Fibroblast of skin of abdomen (primary cell): ENCODE measurements at places on chromosomes 4 and X.
A peak's percentile ranks its signal among the peaks of the same experiment; 100 is the strongest.

DNA sequence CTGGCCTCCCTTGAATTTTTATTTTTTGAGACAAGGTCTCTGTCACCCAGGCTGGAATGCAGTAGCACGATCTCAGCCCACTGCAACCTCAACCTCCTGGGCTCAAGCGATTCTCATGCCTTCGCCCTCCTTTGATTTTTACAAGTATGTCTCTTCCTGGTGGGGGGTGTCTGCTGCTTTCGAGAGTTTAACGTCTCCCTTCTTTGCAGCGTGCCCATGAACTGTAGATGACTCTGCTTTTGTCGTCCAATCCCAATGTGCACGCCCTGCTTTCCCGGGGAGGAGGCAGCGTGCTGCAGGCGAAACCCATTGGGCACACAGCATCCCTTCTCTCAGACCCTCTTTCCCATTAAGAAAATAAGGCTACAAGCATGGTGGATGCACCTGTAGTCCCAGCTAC lies 7.0 kb downstream of the PRKX start:
- DNase-seq: no peak

- no peak for DNase-seq
Observed at GRCh38 chr4:76666944-76667532, 230.9 kb downstream of the SOWAHB start.

- no peak for DNase-seq
Observed at GRCh38 chr4:8266508-8266907, 3.0 kb upstream of the HTRA3 start.

- no peak for DNase-seq
Observed at GRCh38 chr4:168667921-168668320, 171.1 kb downstream of the PALLD start.

DNA sequence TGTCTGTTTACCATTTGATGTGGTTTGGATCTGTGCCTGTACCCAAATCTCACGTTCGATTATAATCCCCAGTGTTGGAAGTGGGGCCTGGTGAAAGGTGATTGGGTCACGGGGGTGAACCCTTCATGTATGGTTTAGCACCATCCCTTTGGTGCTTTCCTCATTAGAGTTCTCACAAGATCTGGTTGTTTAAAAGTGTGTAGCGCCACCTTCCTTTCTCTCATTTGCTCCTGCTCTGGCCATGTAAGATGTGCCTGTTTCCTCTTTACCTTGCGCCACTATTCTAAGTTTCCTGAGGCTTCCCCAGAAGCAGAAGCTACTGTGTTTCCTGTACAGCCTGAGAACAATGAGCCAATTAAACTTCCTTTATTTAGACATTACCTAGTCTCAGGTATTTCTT lies 610.7 kb upstream of the ADGRL3 start:
- DNase-seq: no peak

DNA sequence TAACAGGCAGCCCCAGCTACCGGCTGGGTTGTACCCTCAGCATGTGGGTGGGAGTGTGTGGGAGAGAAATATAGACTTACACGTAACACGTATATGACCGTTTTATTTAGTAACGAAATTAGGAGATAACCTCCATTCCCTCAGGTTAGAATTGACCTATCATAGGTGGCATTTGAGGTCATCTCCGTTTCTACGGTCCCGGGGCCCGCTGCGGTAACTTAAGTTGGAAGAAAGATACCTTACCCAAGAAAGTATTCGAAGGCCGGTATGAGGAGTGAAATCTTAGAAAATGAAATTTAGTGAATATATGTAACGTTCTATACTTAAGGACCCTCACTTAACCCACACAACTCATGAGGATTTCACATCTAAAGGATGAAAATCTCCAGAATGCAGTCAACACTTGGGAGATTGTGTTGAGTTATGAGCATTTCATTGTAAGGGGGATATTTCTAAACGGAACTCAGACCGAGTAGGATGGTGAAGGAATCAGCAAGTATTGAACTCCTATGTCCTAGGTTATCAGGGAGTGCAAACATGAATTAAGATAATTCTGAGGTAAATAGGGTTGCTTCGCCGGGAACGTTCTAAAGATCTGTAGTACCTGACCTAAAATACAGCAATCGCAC lies 891 bp downstream of the CISD2 start:
- peak; percentile 1 for DNase-seq

DNA sequence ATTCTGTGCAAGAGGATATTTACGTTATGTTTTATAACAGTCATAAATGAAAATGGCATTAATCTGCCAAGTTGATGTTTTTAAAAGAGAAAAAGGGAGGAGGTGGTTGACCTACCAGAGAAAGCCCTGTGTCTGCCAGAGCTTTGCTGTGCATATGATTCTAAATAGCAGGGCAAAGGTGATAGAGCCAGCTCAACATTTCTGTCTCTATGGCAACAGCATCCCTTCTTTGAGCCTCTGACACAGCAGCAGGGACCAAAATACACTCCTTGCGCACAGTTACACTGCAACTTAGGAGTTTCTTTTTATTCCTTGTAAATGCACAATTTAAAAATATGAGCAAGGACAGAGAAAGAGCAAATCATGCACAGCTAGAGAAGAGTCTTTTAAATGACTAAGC lies 133.3 kb upstream of the RAI2 start:
- DNase-seq: no peak

DNA sequence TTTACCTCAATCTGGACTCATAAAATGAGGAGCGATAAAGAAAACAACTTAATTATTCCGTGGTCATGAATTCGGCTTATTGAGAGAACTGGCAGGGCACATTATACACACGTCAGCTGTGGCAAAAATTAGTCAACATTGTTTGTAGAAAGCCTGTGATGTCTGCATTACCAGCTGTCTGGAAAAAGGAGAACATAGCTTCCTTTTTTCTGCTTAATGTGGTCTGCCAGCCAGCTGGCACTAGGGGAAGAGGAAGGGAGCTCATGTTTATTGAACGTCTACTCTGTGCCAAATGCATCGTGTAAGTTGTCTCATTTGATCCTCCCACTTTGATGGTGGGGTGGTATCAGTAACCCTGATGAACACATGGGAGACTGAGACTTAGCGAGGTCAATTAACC lies 367.6 kb downstream of the ARHGAP24 start:
- no peak for DNase-seq

DNA sequence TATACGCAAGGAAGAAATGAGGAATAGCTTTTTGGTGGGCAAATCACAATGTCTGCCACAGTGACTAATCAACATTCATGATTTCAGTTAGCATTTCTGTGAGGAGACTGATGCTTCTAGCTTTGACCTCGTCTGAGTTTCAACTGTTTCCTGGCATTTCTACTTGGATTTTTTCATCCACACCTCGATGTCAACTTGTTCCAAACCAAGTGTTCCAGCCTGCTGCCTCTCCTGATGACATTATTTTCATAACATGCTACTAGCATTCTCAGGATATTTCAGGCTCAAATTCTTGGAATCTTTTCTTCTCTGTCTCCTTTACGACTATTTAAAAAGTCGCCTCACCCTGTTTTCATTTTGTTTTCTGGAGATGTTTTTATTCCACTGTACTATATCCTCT lies 90.3 kb upstream of the TEX13D start:
- peak; percentile 56 for DNase-seq

- DNase-seq: peak; percentile 67
Observed at GRCh38 chrX:106611679-106612392, at the start of gene RADX. RADX (plus strand) TSS chrX:106611978; CDS start chrX:106612081, 103 bp downstream.
